ENCODE measurements at places on chromosomes 7 and 10. TPM values are rescaled to one million over a fixed set of nuclear protein-coding genes. Genes with fewer than 3 reads are reported as not detected.
A peak's percentile ranks its signal among the peaks of the same experiment; 100 is the strongest.

DNA sequence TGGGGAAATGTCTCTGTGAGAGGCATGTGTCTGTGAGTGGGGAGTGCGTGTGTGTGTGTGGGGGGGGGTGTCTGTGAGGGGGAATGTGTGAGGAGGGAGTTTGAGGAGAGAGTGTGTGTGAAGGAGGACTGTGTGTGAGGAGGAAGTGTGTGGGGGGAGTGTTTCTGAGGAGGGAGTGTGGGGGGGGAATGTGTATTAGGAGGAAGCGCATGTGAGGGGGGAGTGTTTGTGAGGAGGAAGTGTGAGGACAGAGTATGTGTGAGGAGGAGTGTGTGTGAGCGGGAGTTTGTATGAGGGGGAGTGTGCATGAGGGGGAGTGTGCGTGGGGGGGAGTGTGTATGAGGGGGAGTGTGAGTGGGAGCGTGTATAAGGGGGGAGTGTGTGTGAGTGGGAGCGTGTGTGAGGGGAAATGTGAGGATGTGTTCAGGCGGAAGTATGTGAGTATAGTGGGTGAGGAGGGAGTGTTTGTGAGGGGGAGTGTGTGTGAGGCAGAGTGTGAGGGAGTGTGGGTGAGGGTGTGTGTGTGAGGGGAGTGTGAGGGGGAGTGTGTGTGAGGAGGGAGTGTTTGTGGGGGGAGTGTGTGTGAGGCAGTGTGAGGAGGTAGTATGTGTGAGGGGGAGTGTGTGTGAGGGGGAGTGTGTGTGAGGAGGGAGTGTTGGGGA, 21.8 kb upstream of the PTPRN2 start:
- no peaks in the 10 kb centered on the region for H3K27me3 ChIP-seq
- no peaks in the 10 kb centered on the region for H3K4me1 ChIP-seq
- H3K27ac ChIP-seq, result no peak overlapping the region
- H3K36me3 ChIP-seq, result no peaks in the 10 kb centered on the region

Gene GRID2IP
- total RNA-seq, result 0.36 TPM

DNA sequence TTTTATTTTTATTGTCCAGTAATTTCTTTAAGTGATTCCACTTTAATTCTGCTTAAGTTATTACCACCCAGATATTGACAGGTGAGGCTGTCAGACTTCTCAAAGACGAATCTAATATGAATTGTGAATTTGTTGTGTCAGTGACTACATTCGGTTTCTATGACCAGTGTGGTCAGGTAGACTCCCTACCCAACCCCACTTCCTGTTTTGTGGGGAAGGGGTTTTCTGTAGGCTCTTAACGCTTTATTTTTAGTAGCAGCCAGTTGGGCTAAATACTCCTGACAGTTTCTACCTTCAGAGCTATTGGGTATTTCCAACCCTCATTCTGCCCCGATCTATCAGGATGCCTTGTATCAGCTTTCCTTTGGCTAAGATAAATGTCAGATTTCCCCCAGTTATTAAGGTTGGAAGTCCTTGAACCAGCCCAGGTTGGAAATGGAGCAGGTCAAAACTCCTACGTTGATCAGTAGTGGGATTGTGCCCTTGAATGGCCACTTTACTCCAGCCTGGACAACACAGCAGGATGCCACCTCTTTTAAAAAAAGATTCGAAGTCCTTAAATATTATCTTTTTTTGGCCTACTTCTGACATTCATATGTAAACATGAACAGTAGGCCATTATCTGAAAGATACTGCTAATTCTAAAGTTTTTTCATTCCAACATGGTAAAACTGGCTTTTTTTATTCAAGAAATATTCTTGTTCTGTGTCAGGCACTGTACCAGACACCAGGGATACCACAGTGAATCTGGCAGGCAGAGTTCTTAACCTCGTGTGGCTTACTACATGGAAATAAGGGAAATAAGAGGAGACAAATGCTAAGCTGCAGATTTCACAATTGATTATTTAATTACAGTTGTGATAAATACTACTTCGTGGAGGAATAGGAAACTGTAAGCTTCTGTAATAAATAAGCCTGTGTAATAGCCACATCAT, 133.3 kb upstream of the SAMD8 start:
- H3K4me1 ChIP-seq, result peaks cover 9% of the 10 kb centered on the region
- no peaks in the 10 kb centered on the region for H3K27me3 ChIP-seq
- no peak overlapping the region for H3K27ac ChIP-seq
- peaks cover 57% of the 10 kb centered on the region for H3K36me3 ChIP-seq

GRCh38 chr7:26858241-26858715, 6.1 kb downstream of the SKAP2 start:
- no peaks in the 10 kb centered on the region for H3K36me3 ChIP-seq
- peaks cover 3% of the 10 kb centered on the region for H3K4me1 ChIP-seq
- no peak overlapping the region for H3K27ac ChIP-seq

- no peak overlapping the region for H3K27ac ChIP-seq
- H3K4me1 ChIP-seq, result no peaks in the 10 kb centered on the region
- H3K4me3 ChIP-seq, result no peak overlapping the region
- H3K27me3 ChIP-seq, result no peaks in the 10 kb centered on the region
- no peak for DNase-seq
These were observed 154.8 kb downstream of the NRCAM start for GRCh38 chr7:108301387-108301786.

DNA sequence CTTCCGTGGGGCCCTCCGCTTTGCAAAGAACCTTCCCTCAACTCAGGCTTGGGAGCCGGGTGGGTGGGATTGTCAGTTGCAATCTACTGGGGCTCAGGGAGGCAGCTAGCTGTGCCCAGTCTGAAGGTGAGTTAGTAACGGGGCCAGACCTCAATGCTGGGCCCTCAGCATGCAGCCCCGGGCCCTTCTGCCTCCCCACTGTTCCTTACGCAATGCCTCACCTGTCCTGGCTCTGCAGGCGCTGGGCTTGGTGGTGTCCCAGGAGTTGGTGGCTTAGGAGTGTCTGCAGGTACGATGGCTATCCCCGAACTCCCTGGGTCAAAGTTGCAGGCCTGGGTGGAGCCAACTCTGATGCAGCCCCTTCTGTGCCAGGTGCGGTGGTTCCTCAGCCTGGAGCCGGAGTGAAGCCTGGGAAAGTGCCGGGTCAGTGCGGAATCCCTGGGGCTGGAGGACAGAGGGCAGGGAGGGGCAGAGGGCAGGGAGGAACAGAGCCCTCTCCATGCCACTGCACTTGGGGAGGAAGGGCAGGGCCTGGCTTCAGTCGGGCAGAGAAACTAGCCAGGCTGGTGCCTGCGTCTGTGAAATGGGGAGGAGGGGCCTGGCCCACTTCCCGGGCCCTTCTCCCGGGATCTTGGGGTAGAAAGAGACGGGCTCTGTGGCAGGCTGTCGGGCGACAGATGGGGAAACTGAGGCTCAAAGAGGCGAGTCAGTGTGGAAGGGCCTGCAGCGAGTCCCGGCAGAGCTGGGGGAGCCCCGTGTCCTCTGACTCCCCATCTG, 15.0 kb downstream of the ELN start:
- DNase-seq, result no peak
- no peaks in the 10 kb centered on the region for H3K4me1 ChIP-seq
- no peaks in the 10 kb centered on the region for H3K36me3 ChIP-seq
- H3K4me3 ChIP-seq, result no peak overlapping the region

- H3K4me3 ChIP-seq, result no peak overlapping the region
- H3K36me3 ChIP-seq, result peaks cover 3% of the 10 kb centered on the region
- DNase-seq, result no peak
- H3K4me1 ChIP-seq, result no peaks in the 10 kb centered on the region
- H3K27me3 ChIP-seq, result no peaks in the 10 kb centered on the region
These were observed 210.3 kb upstream of the TCF7L2 start for GRCh38 chr10:112739592-112740353.

- H3K4me3 ChIP-seq, result no peak overlapping the region
- no peak for DNase-seq
- H3K4me1 ChIP-seq, result no peaks in the 10 kb centered on the region
- no peaks in the 10 kb centered on the region for H3K27me3 ChIP-seq
- no peak overlapping the region for H3K27ac ChIP-seq
These were observed 187.2 kb upstream of the CELF2 start for GRCh38 chr10:10830293-10830986.

DNA sequence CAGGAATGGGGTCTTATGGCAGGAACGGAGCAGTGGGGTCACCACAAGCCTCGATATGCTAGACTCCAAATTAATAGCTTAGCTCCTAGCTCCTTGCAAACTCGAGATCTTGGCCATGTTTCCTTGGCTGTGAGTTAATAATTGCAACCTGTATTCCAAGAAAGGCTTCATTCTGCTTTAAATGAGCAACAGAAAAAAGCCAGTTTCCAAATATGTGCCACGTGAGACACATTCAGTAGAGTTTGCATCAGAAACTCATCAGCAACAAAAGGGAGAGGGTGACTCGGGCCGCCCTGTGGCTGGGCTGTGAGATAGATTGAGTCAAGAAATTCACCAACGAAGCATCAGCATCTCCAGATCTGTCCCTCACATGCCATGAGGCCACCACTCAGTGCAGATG, 112.0 kb downstream of the NPTX2 start:
- H3K4me1 ChIP-seq, result no peaks in the 10 kb centered on the region
- H3K4me3 ChIP-seq, result no peak overlapping the region
- H3K27ac ChIP-seq, result no peak overlapping the region
- no peak for DNase-seq
- H3K27me3 ChIP-seq, result no peaks in the 10 kb centered on the region
- no peaks in the 10 kb centered on the region for H3K36me3 ChIP-seq

GRCh38 chr7:31443457-31443856, 70.4 kb upstream of the ITPRID1 start:
- no peaks in the 10 kb centered on the region for H3K27me3 ChIP-seq
- no peaks in the 10 kb centered on the region for H3K4me1 ChIP-seq
- no peak overlapping the region for H3K27ac ChIP-seq
- DNase-seq, result no peak
- no peaks in the 10 kb centered on the region for H3K36me3 ChIP-seq
- no peak overlapping the region for H3K4me3 ChIP-seq

Gene ACTA2
- total RNA-seq, result 1.8 TPM

- no peak overlapping the region for H3K27ac ChIP-seq
- H3K4me1 ChIP-seq, result no peaks in the 10 kb centered on the region
- no peaks in the 10 kb centered on the region for H3K36me3 ChIP-seq
- no peak for DNase-seq
These were observed 64.6 kb downstream of the TFEC start for GRCh38 chr7:115965796-115966475.

DNA sequence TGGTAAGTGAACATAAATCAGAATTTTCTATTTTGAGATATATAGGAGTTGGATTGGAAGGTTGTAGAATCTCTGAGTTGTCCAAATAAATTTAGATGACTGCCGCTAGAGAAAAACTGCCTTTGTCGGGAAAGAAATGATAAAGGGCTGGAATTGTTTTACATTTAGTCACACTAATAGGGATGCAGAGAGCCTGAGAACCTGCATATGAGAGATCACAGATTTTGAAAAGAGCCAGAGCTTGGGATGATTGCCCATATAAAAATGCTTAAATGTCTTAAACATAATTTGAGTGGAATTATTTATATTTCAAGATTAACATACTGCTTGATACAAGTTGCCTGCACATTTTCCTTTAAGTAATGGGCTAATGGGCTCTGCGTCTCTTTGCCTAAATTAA, 660.5 kb downstream of the NRG3 start:
- H3K27me3 ChIP-seq, result no peaks in the 10 kb centered on the region
- DNase-seq, result no peak
- H3K4me3 ChIP-seq, result no peak overlapping the region
- H3K27ac ChIP-seq, result no peak overlapping the region

DNA sequence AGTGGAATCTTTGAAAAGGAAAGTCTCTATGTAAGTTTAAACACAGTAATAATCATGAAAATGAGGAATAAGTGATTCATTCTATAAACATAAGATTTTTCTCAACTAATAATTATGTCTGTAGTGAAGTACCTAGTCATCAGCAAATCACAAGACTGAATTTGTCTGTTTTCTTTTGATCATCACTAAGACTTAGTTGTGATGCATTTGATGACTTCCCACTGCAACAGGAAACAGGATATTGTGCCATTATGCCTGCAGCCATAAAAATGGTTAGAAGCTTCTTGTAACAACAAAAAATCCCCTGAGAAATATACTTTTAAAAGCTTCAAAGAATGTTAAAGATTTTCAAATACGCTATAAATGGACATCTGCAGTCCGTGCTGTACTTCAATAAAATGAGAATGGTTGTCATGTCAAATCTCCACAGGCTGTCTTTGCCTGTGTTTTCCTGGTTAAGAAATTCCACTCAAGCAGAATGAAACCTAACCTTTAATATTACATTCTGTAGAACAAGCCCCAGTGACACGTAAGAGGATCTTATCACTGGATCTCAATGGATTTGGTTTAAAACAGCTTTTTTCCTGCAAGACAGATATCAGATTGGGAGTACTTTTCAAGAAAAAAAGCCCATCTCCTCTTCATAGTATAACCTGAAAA, 1262.3 kb upstream of the PHF14 start:
- H3K4me3 ChIP-seq, result no peak overlapping the region
- no peaks in the 10 kb centered on the region for H3K36me3 ChIP-seq
- no peaks in the 10 kb centered on the region for H3K4me1 ChIP-seq
- H3K27me3 ChIP-seq, result no peaks in the 10 kb centered on the region
- no peak for DNase-seq

- peaks cover 6% of the 10 kb centered on the region for H3K27me3 ChIP-seq
- H3K4me1 ChIP-seq, result peaks cover 8% of the 10 kb centered on the region
- H3K27ac ChIP-seq, result no peak overlapping the region
- DNase-seq, result no peak
These were observed 3.9 kb upstream of the BTAF1 start for GRCh38 chr10:91919651-91920050.

DNA sequence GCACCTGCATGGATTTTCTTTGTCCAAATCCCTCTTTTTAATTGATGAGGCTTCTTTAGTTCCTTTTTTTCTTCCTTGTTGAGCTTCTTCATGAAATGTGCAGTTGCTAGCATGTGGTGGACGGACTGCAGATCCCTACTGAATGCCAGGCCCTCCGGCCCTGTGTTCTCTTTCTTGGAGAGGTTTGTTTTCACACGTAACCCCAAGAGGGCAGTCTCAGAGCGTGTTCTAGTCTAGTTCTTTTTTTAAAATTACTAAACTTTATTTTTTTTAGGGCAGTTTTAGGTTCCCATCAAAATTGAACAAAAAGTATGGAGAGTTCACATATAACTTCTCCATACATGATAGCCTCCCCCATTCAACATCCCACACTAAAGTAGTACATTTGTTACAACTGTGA, 190.0 kb downstream of the CFTR start:
- DNase-seq, result no peak
- H3K27me3 ChIP-seq, result no peaks in the 10 kb centered on the region

- no peak for DNase-seq
- peaks cover 27% of the 10 kb centered on the region for H3K4me1 ChIP-seq
- H3K36me3 ChIP-seq, result no peaks in the 10 kb centered on the region
- H3K27me3 ChIP-seq, result no peaks in the 10 kb centered on the region
- peak overlapping the region; percentile 53 for H3K4me3 ChIP-seq
These were observed 831 bp upstream of the PFKP start for GRCh38 chr10:3066317-3067117.

DNA sequence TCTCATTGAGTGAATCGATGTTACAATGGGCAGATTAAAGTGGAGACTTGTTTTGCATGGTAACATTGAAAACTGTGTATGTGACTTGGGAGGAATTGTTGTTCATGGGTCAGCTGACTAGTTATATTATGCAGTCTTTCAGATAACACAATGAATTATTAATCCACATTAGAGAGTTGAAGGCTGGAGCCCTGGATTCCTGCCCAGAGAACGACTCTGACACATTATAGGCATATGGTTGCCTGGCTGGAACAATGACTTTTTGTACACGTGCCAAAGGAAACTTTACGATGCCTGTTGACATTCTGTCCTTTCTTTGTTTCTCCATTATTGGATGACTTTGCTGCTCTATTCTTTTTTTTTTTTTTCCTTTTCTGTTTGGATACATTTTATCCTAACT, 52.3 kb upstream of the TMEM229A start:
- no peak overlapping the region for H3K4me3 ChIP-seq
- H3K27ac ChIP-seq, result no peak overlapping the region
- DNase-seq, result no peak

Gene TCERG1L
- 0.06 TPM for total RNA-seq

Data from CD4-positive, alpha-beta T cell (primary cell).